Fibroblast of pulmonary artery (primary cell): ENCODE measurements at places on chromosomes 2 and 18.
A peak's percentile ranks its signal among the peaks of the same experiment; 100 is the strongest.

DNA sequence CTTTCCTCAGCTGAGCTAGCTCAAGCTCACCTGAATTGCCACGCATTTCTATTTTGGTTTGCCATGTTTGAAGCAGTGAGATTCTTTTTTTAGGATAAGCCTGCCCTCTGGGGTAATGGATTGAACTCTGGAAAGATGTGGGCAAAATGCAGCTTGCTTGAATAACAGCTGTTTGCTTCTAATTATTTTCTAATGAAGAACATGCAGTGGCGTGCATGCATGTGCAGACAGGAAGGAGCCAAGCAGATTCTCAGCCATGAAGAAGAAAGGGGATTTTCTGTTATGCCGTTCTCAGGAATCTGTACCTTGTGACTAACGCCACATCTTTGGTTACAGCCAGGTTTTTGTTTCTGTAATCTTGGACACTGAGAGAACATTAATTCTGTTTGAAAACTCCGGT lies 171.2 kb downstream of the ANTXR1 start:
- DNase-seq, result no peak

- DNase-seq, result no peak
These were observed 17.1 kb upstream of the MC2R start for GRCh38 chr18:13932285-13933025.

GRCh38 chr2:235859651-235860050 lies 308.5 kb downstream of the GBX2 start:
- DNase-seq, result peak; percentile 69

DNA sequence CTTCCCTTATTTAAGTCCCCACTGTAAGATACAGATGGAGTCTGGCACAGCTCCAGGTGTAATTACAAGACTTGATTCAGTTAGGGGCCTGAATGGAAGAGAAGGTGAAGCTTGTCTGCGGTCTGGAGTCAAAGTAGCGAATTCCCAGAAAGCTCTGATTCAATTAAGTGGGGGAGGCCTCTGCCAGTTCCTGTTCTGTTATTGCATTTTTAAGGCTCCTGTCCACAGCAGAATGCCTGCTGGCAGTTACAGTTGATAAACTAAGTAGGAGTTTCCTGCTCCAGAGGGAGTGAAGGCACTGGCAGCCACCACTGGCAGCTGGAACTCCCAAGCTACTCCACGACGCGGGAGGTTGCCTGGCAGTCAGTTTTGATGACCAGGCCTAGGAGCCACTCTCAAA lies 181.1 kb downstream of the SOCS6 start:
- DNase-seq, result peak; percentile 63

- no peak for DNase-seq
These were observed 217.0 kb downstream of the ANAPC1 start for GRCh38 chr2:111667001-111667400.

DNA sequence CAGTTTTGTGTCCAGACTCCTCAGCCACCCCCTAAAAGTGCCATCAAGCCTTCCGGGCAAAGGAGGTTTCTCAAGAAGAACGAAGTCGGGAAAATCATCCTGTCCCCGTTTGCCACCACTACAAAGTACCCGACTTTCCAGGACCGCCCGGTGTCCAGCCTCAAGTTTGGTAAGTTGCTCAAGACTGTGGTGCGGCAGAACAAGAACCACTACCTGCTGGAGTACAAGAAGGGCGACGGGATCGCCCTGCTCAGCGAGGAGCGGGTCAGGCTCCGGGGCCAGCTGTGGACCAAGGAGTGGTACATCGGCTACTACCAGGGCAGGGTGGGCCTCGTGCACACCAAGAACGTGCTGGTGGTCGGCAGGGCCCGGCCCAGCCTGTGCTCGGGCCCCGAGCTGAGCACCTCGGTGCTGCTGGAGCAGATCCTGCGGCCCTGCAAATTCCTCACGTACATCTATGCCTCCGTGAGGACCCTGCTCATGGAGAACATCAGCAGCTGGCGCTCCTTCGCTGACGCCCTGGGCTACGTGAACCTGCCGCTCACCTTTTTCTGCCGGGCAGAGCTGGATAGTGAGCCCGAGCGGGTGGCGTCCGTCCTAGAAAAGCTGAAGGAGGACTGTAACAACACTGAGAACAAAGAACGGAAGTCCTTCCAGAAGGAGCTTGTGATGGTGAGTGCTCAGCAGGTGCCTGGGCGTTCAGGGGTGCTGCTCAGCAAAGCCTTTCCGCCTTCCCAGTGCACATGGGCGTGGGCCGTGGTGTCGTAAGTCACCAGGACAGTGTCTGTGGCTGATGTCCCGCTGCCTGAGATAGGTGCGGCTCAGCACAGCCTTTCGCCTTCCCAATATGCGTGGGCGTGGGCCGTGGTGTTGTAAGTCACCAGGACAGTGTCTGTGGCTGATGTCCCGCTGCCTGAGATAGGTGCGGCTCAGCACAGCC lies 91.0 kb downstream of the SH3BP4 start:
- no peak for DNase-seq

DNA sequence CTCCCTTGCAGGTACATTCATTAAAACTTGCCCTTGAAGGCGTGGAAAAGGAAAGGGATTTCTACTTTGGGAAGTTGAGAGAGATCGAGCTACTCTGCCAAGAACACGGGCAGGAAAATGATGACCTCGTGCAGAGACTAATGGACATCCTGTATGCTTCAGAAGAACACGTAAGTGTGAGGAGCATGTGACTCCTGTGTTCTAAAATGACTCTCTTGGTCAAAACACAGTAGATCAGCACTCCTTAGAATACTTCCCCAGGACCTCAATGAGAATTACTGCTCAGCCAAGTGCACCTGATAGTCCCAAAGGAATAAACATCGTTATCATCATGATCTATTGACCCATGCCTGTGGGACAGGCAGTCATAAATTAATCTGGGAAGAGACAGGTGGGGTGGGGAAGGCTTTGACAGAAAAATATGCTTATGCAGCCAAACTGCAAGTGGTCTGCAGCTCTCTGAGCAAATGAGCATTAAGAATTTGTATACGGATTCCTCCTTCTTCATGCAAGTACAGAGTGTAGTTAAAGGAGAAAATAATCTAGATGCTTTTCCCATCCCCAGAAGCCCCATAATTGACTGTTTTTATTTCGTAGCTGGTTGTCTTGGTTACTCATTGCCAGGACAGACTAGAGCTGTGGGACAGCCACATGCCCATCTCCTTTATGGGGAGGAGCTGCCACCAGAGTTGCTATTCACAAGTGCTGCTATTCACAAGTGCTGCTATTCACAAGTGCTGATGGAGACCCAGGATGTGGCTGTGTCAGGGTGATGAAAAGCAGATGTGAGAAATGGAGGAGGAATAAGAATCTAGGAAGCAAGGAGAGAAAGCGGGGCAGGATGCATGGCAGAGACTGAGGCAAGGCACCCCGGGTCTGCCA lies 91.0 kb downstream of the MAPRE2 start:
- no peak for DNase-seq

GRCh38 chr18:80076379-80076778 lies 32.7 kb upstream of the ADNP2 start:
- no peak for DNase-seq

- DNase-seq, result no peak
These were observed 97.1 kb downstream of the INHBB start for GRCh38 chr2:120442923-120443571.

- peak; percentile 69 for DNase-seq
These were observed 103.0 kb upstream of the STK17B start for GRCh38 chr2:196274387-196274809.

DNA sequence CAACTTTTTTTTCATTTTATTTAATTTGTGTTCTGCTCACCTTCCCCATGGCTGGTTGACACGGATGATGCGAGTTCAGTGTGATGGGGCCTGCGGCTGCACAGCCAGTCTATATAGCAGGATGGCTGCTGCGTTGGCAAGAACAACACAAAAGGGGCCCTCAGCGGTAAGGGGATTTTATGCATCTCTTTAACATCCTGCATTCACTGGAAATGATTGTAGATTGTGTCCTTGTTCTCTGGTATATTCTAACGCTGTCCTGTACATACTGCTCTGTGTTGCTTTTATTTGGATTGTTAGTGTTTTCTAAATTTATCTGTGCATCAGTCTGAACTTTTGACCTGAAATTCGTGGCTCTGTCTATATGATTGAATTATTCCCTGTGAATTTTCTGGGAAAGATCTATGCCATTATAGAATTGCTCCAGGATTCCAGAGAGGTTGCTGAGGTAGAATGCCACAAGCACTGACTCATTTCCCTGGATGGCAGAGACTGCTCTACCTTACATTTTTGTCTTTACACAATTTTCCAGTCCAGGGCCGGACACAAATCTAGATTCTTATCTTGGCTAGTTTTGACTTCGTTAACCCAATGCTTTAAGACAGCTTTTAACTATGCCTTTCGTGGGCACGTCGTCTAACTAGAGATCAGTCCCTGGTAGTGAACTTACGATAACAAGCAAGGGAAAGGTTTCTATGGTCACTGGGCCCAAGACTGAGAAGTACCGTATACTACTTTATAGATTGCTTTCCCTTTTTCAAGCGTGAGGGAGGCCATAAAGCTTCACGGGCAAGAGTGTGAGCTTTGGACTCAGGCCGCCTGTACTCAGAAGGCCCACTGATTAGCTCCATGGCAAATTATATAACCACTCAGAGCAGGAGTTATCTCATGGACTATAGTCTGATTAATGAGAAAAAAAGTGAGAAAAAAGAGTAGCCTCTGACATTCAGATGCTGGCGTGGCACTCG lies at the start of gene CRYGC:
TSS of gene CRYGC (minus strand) at position 85 of the 968 bp plus-strand sequence. CDS start at position 49, 36 bp downstream.
- no peak for DNase-seq

DNA sequence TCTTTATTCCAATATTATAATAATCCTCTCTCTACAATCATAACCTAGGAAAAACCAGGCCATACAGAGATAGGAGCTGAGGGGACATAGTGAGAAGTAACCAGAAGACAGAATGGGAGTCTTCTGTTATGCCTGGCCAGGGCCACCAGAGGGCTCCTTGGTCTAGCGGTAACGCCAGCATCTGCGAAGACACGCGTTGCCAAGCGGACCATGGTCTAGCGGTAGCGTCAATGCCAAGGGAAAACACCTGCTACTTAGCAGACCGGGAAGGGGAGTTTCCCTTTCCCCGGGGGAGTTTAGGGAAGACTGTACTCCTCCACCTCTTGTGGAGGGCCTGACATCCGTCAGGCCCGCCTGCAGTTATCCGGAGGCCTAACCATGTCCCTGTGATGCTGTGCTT lies 36.6 kb downstream of the ARL6IP6 start:
- peak; percentile 51 for DNase-seq

DNA sequence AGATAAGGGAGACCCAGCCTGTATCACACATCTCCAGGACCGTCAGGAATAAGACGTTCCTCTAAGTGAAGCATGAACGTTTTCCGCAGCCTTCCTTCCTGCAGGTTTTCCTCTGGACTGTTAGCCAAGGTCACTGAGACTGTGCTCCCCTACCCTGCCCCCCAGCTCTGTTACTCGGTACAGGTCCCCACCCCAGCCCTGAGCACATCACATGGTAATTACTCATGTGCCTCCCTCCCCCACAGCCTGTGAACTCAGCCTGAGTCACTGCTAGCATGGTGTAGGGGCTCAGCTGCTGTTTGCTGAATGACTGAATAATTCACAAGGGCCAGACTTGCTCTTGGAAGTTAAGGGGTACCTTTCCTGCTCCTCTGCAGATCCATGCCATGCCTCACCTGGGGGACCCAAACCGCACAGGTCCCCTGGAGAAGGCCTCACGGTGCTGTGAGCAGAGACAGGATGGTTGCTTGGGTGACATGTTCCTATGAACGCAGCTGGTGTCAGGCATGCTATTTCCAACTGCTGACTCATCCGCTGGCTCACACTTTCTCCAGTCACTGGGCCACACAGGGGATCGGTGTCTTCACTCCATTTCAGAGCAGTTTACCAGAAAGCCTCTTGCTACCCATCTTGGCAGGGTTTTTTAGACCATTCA lies 88.2 kb downstream of the PLB1 start:
- peak; percentile 94 for DNase-seq

- DNase-seq, result no peak
These were observed 25.9 kb downstream of the ROCK1 start for GRCh38 chr18:21085579-21086166.

DNA sequence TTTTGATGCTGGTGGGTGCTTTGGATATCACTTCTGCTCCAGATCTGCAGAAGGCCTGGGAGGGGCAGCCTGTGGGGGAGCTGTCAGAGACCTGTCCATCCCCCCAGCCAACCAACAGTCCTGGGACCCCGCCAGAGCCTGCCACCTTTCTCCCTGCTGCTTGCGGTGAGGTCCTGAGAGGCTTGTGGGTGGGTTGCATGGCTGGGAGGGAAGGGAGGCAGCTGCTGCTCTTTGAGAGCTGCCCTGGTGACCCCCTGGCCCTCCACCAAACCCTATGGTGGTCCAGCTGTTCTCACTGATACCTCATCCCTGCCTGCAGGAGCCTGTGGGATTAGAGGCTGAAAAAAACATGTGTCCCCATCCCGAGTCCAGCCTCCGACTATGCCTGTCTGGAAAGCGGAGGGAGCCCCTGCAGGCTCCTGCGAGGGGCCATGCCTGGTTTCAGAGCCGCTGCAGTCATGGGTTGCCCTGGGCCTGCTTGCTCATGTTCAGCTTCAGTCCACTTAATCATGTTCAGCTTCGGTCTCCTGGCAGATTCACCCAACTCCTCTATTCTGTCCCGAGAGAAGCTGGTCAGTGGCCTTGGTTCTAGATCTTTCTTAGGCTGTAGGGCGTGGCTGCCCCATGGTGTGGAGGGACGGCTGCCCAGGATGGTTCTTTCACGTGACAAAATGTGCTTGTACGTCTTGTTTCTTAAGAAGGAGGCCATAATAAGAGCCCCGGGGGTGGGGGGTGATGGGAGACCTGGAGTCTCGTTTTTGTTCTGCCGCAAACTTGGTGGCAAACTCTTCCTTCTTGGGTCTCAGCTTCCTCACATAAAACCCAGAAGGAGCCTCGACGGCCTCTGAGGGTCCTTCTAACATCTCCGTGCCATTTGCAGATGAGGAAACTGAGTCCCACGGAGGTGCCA lies 98.5 kb downstream of the CTIF start:
- DNase-seq, result no peak

DNA sequence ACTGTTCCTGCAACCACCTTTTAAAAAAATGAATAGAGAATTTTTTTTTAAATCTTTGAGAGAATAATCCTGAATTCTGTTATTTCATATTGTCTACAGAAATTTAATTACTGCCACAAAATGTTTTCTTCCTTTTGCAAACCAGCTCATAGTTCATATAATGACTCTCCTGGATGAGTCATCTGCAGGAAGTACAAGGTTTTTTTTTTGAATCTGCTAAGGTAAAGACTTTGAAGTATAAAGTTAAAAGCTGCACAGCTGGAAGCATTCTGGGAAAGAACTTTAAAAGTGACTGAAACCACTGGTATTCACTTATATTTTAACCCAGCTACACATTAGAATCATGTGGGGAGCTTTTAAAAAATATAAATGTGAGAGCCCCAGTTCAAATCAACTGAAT lies 25.4 kb downstream of the SESTD1 start:
- DNase-seq, result no peak

DNA sequence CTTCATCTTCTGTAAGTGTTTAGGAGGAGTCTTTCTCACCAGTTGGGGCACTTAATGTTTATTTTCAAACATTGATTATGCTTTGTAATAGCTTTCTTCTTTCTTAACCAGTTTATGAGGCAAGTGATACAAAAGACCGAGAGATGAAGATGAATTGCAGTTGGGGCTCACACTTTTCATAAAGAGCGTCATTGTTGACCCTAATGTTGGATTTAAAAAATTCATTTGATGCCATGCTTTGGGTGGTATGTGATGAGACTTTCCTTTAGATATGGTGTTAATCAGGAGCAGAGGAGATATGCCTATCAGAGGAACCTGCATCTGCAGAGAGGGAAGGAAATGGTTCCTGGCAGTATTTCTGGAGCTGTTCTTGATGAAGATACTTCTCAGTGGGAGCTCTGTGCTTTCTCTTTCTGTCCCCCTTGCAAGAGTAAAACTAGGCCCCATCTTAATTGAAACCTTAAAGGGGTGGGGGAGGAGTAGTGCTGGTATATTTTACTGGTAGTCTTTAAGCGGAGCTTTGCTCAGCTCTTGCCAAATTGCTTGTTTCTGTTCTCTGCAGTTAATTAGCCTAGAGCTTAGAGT lies 2.3 kb downstream of the EML4 start:
- no peak for DNase-seq

GRCh38 chr2:37026050-37026449 lies 58.1 kb downstream of the HEATR5B start:
- DNase-seq, result peak; percentile 11
